NCI-H146 (cell line): ENCODE measurements at places on chromosomes 1 and 21.

DNA sequence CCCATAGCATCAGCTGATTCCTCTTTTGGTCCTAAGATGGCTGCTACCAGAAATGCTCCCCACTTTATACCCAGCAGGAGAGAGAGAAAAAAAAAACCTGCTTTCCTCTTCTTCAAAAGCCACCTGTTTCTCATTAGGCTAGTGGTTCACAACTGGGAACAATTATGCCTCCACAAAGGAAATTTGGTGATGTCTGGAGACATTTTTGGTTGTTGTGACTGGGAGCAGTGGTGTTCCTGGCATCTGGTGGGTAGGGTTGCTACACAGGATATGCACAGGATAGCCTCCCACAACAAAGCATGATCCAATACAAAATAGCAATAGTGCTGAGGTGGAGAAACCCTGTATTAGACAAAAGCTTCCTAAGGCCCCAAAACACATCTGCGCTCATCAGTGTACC, 38.5 kb upstream of the SGIP1 start:
- no peak for DNase-seq

DNA sequence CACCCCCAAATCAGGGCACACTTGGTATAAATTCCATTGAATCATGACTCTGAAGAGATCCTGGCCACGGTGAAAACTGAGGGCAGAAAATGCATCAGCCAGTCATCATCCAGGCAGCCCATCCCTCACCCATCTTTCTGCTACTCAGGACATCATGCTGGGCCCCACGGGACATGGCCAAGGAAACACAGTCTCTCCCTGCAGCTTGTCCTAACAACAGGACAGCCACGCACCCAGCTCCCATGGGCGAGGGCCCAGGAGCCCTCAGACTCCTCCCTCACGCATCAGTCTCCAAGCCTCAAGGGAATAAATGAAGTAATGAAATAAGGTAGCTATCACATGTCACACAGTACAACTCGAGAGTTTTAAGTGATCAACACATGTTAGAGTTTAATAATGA, 37.8 kb downstream of the ELK4 start:
- no peak for DNase-seq

GRCh38 chr1:27427329-27427728, 34.9 kb downstream of the GPR3 start:
- no peak for DNase-seq

- no peak for DNase-seq
These were observed 12.9 kb downstream of the EPHX1 start for GRCh38 chr1:225822655-225823403.

- DNase-seq, result no peak
These were observed 95.0 kb downstream of the GLIS1 start for GRCh38 chr1:53643881-53644390.

DNA sequence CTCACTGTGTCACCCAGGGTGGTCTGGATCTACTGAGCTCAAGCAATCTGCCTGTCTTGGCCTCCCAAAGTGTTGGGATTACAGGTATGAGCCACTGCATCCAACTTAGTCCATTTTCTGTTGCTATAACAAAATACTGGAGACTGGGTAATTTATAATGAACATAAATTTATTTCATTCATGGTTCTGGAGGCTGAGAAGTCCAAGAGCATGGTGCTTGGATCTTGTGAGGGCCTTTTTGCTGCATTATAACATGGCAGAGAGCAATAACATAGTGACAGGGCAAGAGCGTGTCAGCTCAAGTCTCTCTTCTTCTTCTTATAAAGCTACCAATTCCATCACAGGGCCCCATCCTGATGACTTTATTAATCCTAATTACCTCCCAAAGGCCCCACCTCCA, 3.6 kb upstream of the KIF2C start:
- no peak for DNase-seq

DNA sequence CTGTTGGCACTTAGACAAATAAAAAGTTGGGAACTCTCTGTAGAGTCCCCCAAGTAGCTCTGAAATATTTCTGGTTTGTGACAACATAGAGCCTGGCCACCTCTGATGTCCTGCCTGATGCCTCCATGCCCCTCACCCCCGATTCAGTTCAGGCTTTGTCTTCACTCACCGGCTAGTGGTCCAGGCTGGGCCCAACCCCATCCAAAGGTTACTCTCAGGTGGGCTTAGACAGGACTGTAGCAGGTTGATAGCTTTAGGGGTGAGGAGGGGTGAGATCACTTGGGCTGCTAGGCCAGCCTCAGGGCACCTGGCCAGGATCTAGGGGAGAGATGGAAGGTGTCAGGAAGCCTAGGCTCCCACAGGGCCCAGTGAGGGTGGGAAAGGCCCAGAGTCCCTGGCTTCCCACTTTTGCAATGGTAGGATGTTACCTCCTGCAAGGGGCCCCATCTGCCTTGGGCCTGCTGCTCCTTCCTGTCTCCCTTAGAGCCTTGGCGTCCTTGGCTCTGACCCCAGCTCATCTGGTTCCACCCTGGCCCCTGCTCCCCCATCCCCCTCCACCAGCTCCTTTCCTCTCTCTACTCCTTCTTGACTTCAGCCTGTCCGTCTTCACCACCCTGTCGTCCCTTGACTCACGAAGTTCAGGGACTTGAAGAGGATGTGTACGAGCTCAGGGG, 6.7 kb downstream of the EPS8L3 start:
- no peak for DNase-seq

DNA sequence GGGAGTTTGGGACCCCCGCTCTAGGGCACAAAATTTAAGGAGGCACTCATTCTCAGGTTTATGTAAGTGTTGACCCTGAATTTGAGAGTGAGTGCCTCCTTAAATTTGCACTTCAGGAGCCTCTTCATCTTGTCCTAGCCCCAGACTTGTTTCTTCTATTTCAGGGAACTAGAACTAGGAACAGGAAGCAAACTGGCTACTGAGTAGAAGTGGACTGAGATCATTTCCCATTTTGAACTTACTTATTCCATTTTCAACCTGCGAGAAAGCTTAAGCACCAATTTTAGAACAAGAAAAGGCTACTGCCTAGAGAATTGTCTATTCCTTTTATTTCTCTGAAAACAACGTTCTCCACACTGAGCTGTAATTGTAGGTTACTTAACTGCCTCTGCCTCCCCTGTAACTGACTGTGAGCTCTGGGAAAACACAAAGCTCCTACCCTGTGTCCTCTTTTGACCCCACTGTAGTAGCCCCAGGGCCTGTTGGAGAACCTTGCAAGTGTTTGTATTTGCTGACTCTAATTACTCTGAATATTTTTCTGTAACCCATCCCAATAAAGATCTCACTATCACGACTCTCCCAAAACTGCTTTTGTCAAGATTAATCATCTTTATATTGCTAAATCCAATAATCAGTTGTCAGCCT, 2.5 kb downstream of the PPT1 start:
- no peak for DNase-seq

DNA sequence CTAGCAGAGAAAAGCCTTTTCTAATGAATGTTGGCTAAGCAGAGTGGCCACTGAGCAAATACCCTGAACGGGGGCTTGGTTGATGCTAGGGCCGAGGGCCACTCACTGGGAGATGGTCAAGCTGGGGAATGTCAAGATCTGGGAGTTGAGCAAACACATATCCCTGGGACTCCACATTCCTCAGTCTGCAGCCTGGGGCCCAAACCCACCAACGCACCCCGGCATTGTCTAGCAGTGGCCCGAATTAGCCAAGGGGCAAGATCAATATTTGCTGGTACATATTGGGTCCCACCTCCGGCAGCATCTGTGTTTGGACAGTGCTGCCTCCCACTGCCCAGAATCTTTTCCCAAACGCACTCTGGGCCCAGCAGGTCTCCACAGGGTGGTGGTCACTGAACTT, 144.1 kb downstream of the TRABD2B start:
- peak; percentile 8 for DNase-seq

DNA sequence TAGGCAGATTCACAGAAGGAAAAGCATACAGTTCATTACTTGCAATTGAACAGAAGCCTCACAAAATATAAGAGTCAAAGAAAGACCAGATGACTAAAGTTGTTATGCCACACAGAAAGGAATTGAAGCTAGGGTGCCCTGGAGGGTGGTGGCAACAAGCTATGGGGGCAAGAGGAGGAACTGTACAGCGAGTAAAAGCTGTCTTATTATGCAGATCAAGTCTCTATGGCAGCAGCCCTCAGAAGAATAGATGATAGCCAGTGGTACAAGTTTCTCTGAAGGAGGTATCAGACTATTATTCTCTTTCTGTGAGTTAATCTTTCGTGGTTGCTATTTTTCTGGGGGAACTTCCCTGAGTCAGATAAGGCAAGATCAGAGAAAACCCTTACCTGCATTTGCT, 72.2 kb downstream of the C21orf91 start:
- no peak for DNase-seq

DNA sequence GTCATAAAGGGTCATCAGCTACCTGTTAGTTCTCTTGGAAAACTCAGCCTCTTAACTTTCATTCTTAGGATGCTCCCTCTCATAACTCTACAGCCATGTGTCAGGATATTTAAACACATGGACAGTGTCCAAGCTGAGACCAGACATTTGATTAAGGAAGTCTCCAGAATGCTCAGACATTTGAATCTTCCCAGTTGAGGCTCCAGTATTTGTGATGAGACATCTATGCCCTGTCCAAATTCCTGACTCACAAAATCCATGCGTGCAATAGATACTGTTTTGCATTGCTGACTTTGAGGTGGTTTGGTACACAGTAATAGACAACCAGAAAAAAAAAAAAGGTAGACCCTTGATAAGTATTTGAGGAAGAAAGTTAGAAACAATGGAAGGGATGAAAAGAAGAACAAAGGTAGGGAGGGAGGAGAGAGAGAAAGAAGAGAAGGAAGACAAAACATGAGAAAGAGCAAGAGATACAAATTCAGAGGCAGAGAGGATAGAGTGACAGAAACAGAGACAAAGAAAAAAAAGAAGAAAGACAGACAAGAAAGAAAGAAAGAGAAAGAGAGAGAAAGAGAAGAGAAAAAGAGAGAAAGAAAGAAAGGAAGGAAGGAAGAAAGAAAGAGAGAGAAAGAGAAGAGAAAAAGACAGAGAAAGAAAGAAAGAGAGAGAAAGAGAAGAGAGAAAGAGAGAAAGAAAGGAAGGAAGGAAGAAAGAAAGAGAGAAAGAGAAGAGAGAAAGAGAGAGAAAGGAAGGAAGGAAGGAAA, 275.5 kb upstream of the PRMT6 start:
- DNase-seq, result no peak

DNA sequence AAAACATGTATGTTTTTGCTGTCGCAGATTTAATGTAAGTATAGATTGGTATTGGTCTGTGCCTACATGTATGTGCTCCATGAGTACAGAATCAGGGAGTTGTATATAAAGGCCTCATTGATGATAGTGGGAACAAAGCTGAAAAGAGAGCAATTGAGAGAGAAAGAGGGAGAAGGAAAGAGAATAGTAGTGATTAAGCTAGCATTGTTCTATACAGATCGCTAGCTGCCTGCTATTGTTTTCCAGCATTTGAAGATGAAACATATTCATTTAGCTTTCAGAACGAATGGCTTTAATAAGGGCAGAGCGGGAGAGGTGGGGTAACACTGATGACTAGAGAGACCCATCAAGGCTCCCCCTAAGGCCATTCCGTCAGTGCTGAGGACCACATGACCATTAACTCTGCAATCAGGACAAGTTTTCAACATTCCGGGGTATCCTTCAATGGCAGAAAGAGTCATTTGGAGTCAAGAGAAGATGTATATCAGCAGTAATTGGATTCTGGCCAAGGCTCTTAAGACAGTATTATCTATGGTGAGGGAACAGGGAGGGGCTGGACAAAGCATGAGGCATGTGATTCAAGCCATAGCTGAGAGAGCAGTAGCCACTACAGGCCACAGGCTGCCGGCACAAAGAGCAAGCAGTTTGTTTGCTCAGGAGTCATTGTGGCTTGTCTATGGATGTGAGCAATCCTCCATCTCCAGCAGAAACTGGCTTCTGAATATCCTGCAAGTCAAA, 176.5 kb downstream of the PBX1 start:
- peak; percentile 82 for DNase-seq

DNA sequence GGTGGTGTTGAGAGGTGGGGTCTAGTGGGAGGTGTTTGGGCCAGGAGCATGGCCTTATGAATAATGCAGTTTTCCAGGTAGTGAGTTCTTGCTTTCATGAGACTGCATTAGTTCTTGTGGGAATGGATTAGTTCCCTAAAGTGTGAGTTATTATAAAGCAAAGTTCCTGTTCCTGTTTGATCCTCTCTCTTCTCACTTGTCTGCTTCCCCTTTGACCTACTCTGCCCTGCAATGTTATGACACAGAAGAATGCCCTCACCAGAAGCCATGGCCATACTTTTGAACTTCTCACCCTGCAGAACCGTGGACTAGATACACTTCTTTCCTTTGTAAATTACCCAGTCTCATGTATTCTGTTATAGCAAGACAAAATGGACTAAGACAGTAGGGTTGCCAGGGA, 53.6 kb downstream of the MAP3K7CL start:
- no peak for DNase-seq

GRCh38 chr1:94768036-94768435, 52.1 kb upstream of the SLC44A3 start:
- no peak for DNase-seq

GRCh38 chr1:223011505-223011856, 131.6 kb downstream of the TLR5 start:
- DNase-seq, result no peak

GRCh38 chr1:160519642-160520435, 3.2 kb downstream of the SLAMF6 start:
- no peak for DNase-seq

- DNase-seq, result no peak
These were observed 45.2 kb downstream of the AK4 start for GRCh38 chr1:65193129-65193695.

- no peak for DNase-seq
These were observed 3.8 kb downstream of the LRRC3 start for GRCh38 chr21:44458971-44459711.

- no peak for DNase-seq
These were observed 63.8 kb downstream of the FBXO2 start for GRCh38 chr1:11590395-11590794.

- peak; percentile 56 for DNase-seq
These were observed 951 bp downstream of the GGPS1 start for GRCh38 chr1:235329139-235329902.

DNA sequence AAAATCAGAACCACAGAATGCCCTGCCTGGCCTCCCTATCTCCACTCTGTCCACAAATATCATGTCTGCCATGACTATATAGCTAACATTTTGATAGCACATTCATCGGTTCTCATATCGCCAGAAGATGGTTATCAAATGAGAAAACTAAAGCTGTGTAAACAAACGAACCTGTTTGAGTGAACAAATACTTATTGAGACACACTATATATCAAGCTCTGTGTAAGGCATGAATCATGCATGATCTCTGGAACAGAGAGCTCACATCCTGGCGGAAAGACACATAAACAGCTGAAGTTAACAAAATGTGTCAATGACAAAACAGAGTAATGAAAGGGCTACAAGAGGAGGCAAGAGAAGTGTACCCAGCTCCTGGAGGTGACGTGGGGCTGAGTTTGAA, 13.1 kb downstream of the KCND3 start:
- peak; percentile 31 for DNase-seq

GRCh38 chr1:224859651-224860050, 69.8 kb upstream of the DNAH14 start:
- no peak for DNase-seq

DNA sequence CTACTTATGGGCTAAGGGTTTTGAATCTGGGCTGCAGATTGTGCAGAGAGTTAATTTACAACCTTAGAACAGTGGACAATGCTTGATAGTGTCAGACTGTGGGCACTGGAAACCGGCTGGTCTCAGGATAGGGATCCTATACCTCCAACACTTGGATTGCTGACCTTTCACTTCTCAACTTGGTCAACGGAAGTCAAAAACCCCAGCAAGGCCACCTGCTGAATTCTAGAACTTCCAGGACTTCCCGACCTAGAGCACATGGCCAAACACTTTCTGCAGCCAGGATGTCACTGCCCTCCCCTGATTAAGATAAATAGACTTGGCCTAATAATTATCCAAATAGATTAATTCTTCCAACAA, 336 bp upstream of the DENND2D start:
- DNase-seq, result no peak

GRCh38 chr1:114384922-114385321, 126.1 kb downstream of the TRIM33 start:
- no peak for DNase-seq
